Dermis microvascular lymphatic vessel endothelial cell (primary cell): ENCODE measurements at places on chromosomes 4 and X. TPM values are rescaled to one million over a fixed set of nuclear protein-coding genes. Genes with fewer than 3 reads are reported as not detected.

- DNase-seq = peak; percentile 22
Observed at GRCh38 chrX:120560405-120560841, 339 bp downstream of the CUL4B start.

GRCh38 chr4:60133375-60133774 lies 1066.8 kb upstream of the ADGRL3 start:
- DNase-seq = no peak

DNA sequence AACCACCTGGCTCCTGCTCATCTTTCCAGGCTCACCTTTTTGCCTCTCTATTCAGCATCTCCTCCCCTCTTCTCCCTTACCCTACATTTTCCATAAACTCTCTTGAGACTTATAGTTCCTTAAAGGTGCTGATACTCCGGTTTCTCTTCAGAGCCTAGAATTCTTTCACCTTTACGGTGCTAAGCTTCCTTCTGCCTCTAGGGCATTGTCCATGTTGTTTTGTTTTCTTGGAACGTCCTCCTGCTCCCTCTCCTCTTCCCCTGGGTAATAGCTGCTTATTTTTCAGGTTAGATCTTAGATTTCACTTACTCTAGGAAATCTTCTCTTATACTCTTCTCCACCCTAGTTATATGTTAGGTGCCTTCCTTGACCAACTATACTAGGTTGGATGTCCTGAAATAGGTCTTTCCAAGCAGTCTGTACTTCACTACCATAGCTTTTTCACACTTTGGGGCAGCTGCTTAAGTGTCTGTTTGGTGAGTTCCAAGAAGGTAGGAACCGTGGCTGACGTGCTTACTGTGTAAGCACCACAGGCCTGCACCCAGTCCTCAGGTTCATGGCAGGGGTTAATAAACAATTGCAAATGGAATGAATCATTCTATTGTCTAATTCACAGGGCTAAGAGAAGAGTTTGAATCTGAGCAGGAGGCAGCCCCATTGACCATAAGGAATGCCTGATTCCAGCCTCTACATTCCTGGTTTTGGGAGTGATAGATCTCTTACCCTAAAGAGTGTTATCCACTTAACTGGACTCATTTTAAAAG lies 227.5 kb downstream of the MGST2 start:
- no peak for DNase-seq

DNA sequence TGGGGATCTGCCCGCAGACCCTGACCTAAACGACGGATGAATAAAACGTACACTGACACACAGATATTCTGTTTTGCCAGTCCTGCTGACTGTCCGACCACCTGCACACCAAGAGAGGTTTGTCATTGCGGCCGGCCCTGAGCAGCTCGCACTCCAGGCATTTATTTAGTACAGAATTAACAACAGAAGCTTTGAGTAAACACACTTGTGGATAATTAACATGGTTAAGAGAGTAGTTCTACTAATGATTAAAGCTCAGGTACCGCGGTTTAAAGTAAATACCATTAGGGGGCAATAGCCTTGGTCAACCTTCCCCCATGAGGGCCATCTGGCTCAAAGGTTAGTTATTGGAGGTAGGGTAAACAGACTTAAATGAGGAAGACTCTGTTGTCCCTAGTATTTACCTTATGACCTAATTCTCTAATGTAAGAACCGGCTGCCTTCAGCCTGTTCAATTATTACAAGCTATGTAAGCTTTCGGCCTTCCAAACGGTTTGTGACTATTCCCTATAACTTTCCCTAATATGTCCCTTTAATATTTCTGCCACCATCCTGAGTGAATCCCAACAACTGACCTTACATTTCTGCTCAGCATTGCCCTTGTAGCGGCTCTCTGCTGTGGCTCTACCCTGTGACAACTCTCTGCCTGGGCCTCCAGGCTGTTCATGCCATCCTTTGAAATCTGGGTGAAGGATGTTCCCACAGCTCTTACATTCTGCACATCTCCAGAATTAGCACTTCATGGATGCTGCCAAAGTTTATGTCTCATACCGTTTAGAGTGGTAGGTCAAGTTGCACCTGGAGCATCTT lies 46.9 kb upstream of the SYTL5 start:
- DNase-seq = no peak

- no peak for DNase-seq
Observed at GRCh38 chr4:38292529-38292928, 332.3 kb downstream of the PTTG2 start.

Gene P2RY10
- not detected in 2 replicates for total RNA-seq

Gene FAM47E
- 0.13 and 0.26 TPM in 2 replicates for total RNA-seq
